ENCODE measurements at places on chromosomes 2 and 18.

DNA sequence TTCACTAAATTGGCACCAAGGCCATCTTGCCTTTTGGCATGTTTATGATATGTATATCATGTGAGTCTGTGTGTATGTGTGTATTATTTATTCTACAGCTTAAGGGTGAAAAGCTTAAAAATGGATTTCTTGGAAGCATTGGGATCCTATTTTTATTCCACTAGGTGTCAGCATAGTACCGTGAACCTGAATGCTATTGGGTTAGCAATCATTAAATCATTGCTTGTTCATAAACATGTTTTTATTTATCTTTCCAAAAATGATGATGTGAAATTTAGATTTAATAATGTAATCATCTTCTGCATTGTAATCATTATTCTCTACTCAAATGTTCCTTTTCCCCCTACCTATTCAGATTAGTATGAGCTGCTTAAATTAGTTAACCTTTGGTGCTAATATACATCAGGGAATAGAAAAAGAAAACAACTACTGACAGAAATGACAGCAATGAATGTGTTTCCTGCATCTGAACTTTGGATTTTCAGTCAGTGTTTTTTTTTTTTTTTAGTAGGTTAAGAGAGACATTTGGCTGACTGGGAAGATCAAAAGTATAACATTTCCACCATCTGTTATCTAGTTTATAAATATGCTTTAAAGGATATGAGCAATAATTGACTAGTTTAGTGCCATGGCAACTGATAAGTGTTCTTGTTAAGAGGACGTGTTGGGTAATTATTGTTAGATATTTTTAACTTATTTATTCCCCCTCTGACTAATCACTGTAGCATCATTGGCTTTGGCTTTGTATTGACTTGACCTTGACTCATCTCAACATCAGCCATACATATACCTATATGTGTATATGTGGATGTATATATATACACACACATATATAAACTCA is 14.1 kb upstream of the ZSWIM2 start:
- DNase-seq: peak; percentile 10

- DNase-seq: no peak
Observed at GRCh38 chr2:59713577-59713976, 839.9 kb downstream of the BCL11A start.

DNA sequence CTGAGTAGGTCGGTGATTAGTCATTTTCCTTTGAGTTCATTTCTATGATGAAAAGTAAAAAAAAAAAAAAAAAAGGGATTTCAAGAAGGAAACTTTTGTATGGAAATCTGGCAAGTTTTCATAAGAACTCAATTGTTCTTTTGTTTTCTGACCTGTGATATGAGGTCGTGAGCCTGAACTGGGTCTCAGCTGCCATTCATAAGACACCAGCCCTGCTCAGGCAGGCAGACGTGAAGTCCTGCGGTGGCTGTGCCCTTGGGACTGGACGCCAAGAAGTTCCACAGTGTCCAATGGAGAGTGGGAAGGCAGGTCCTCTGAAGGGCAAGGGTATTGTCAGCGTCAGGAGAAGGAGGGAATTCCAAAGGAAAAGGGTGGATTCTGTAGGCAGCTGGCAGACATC is 183.9 kb downstream of the NCK2 start:
- no peak for DNase-seq

DNA sequence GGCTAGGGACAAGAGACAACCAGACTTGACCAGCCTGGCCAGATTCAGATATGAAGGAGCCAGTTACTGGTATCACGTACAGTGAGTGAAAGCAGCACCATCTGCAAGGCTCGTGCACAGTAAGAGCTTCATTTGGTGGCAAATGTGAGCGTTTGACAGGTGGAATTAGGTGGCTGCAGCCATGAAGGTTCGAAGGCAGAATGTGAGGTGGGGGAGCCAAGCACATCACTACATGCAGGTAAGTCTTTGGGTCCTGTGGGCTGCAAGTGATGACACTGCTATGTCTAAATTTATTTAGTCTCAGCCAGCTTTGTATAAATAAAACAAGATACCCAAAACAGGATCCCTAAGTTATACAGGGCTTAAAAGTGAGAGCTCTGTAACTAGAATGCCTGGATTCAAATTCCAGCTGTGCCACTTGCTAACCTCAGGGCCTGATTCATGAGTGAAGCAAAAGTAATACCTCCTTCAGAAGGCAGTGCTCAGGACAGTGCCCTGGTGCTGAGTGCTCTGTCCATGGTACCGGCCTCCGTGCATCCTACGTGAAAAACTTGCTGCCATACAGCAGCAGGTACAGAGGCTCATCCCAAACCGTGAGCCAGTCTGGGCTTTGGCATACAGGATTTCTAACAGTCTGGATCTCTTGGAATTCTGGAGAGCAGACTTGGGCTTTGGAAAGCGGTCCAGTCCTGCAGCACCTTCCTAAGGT is 18.6 kb downstream of the DDX18 start:
- DNase-seq: no peak

DNA sequence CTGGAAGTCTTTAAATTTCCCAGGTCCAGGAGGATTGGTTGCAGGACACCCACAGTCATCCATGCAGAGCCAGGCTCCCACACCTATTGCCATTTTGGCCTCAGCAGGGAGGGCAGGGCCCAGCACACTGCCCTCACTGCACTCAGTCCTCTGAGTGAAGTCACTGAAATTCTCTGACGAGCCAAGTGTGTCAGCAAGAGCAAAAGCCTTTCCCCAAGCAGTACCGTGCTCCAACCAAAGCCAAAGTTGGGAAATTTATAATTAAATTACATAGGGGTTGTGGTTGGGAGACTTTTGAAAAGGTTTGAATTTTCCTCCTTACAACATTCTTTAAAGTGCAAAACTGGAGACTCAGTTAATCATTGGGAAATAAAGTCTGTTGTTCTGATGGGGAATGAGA is 98.5 kb upstream of the CD226 start:
- DNase-seq: peak; percentile 64

DNA sequence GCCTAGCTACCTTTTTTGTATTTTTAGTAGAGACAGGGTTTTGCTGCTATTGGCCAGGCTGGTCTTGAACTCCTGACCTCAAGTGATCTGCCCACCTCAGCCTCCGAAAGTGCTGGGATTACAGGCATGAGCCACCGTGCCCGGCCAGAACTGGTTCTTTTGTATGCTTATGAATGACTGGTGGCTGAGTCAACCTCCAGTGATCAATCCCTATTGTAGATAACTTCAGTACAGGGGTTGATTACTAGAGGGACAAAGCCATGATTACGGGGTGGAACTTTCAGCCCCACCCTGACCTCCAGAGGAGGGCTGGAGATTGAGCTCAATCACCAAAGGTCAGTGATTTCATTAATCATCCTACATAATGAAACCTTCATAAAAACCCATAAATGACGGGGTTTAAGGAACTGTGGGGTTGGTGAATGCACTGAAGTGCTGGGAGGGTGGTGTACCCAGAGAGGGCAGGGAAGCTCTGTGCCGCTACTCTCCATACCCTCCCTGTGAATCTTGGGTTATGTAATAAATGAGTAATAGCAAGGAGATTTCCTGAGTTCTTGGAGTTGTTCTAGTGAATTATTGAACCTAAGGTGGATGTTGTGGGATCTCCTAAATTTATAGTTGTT is 281.8 kb upstream of the CXCR4 start:
- no peak for DNase-seq

DNA sequence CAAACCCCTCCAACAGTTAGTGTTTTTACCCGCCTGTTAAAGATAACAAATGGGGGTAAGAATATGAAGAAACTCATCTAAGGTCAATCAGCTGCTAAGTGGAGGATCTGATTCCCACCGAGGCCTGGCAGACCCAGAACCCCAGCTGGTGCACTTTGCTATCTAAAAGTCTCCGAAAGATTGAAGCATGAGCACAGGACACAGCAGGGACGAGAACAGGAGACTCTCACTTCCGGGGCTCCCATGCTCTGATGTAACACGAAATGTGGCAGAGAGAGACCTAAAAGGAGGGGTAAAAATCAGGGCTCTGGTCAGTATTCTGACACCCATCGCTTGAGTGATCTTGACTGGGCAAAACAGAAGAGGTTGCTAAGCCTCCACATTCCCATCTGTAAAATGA is 119.7 kb downstream of the PDCL3 start:
- DNase-seq: no peak

GRCh38 chr2:129707800-129708199 is 271.7 kb upstream of the RAB6C start:
- no peak for DNase-seq

DNA sequence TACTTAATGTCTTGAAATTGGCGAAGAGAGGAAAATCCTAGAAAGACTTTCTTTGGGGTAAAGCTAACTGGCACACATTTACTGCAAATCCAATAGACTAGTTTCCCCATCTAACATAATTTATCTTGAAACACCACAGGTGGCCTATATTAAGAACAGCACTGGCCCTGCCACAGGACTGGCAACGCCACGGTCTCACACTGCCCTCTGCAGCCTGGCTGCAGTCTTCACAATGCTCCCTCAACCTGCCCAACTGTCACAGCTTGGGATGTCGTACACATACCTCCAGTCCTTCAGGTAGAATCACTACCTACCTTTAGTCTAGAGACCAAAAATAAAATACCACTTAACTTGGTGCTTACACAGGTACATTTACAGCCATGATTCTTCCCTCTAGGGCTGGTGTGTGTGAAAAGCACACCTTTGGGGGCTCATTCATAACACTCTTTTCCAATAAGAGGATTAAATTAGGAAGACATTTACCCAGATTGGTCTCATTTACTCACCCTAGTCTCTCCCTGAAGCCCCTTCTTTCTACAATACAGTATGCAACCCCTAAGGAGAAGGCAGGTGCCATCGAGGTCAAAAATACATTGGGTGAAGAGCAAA is 222.2 kb downstream of the C1D start:
- DNase-seq: peak; percentile 48

- DNase-seq: no peak
Observed at GRCh38 chr2:205685314-205686055, 3.2 kb downstream of the NRP2 start.

DNA sequence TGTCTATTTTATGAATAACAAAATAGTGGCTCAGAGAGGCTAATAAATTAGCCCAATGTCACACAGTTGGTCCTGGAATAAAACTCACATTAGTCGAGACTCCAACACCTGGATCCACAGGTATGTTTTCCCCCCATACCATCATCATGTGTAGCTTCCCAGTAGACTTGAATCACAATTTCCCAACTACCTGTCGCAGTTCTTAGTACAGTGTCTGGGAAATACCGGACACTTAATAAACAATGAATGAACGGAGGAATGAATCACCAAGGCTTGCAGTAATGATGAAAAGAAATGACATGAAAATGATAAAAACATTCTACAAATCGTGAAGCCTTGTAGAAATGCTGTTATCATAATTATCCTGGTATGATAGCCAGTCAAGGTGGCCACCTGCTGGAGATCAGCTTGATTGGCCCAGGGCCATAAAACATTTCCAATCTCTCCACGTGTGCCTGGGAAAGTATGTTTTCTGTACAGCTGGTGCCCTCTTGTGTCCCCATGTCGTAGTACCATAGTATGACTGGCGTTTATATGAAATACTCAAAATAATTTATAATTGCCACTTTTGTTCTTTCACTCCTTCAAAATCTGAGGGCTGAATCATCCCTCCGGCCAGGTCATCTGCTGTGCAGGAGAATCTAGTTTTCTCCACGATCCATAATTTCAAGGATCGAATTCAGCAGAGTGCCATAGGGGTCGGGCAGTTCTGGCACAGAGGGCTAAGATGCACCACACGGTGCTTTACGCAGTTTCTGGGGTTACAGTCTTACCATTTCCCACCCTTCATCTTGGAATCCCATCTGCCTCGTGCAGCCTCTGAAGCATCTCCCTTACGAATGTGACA is 95.4 kb downstream of the LAMA1 start:
- DNase-seq: no peak

- no peak for DNase-seq
Observed at GRCh38 chr18:23949863-23950262, 64.7 kb upstream of the TTC39C start.

All from AG09309 (cell line).